PC-3 (cell line): ENCODE measurements at places on chromosomes 2 and 18. TPM values are rescaled to one million over a fixed set of nuclear protein-coding genes. Genes with fewer than 3 reads are reported as not detected.

The UBR3 gene
- total RNA-seq, result 29.3 and 30.9 TPM in 2 replicates

The LYPD6 gene
- total RNA-seq, result 1.9 and 2.4 TPM in 2 replicates

The CIDEA gene
- total RNA-seq, result not detected in 2 replicates

The TXNDC9 gene
- total RNA-seq, result 40.7 and 51.5 TPM in 2 replicates

The SNTG2 gene
- total RNA-seq, result not detected in 2 replicates

The SULT1C4 gene
- not detected in 2 replicates for total RNA-seq

The REG3G gene
- not detected in 2 replicates for total RNA-seq

The CPLX4 gene
- not detected in 2 replicates for total RNA-seq

The ZDBF2 gene
- 1.9 and 4.2 TPM in 2 replicates for total RNA-seq

GRCh38 chr2:234092344-234092743 is 41.8 kb downstream of the SPP2 start:
- no peak overlapping the region for H3K4me3 ChIP-seq
- H3K36me3 ChIP-seq, result no peaks in the 10 kb centered on the region
- peaks cover 17% of the 10 kb centered on the region for H3K4me1 ChIP-seq
- no peak overlapping the region for H3K27ac ChIP-seq
- no peaks in the 10 kb centered on the region for H3K27me3 ChIP-seq
- no peak for DNase-seq

DNA sequence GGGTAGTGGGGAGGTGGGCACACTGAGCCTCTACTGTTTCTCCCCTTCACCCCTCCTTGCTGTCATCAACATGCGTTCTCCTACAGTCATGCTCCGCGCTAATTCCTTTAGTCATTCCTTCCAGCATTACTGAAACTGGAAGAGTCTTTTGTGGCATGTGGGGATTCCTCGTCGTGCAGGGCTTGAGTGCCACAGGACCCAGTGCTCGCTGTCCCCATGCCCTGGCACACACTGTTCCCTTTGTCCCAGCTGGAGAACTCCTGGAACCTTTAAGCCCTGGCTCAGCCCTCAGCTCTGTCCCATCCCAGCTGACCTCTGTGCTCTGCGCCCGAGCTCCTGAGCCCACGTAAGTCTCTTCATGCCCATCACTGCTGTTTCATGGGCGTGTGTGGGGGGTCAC is 42.1 kb downstream of the ODC1 start:
- no peaks in the 10 kb centered on the region for H3K27me3 ChIP-seq
- DNase-seq, result no peak
- peak overlapping the region; percentile 99 for H3K27ac ChIP-seq
- H3K4me3 ChIP-seq, result no peak overlapping the region
- H3K36me3 ChIP-seq, result peaks cover 31% of the 10 kb centered on the region; the same call in 1 of the 2 replicates
- peaks cover 78% of the 10 kb centered on the region for H3K4me1 ChIP-seq

- H3K27ac ChIP-seq, result no peak overlapping the region
- H3K4me3 ChIP-seq, result no peak overlapping the region
- no peak for DNase-seq
- peaks cover 8% of the 10 kb centered on the region; the same call in 1 of the 2 replicates for H3K27me3 ChIP-seq
- no peaks in the 10 kb centered on the region for H3K4me1 ChIP-seq
- H3K36me3 ChIP-seq, result no peaks in the 10 kb centered on the region
Measured at GRCh38 chr2:134019871-134020270, 234.0 kb upstream of the MGAT5 start.

DNA sequence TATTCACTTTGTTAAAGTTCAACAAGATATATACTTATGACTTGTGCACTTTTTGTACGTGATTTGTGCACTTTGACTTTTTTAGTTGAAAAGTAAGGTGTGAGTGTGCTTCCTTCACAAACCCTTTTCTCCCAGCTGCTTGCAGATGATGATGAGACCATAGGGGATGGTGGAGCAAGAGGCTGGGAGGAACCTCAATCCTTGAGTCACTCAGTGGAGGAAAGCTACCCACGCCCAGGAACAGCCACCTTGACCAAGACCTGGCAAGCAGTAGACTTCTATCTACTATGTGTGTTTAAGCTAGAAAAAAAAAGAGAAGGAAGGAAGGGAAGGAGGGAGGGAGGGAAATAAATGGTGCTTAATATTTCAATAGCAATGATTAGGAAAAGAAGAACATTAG is 25.2 kb upstream of the TAF1B start:
- H3K36me3 ChIP-seq, result no peaks in the 10 kb centered on the region
- H3K4me1 ChIP-seq, result peaks cover 27% of the 10 kb centered on the region
- H3K27me3 ChIP-seq, result no peaks in the 10 kb centered on the region
- DNase-seq, result no peak

DNA sequence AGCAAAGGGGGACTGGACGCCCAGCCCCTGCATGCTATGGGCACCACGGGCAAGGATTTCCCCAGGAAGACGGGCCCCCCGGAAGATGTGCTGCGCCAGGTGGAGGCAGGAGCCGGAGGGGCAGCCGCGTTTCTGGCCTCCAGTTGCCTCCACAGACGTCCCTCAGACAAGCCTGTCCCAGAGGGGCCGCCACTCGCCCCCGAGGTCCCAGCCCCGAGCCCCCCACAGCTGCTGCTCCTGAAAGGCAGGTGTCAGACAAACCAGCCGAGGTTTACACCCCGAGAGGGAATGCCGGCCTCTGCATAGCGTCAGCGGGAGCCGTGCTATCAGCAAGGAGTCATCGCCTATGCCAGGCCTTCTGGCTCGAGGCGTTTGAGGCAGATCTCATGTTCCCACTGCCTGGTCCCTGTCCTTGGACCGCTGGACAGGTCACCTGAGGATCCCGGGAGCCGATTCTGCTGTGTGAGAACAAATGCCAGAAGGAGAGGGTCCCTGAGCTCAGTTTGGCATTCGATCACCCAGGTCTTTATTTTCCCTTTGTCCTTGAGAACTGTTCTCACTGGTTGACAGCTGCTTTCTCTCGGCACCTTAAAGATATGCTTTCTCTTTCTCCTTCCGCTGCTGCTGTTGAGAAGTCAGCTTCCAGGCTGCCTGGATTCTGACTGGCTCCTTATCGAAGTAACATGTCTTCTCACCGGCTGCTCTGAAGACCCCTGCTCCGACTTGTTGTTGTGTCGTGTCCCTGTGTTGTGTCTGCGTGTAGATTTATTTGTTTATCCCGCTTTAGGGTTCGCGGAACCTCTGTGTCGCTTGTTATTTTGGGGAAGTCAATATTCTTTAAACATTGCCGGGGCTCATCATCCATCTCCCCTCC is 20.6 kb downstream of the CROCC2 start:
- no peaks in the 10 kb centered on the region for H3K36me3 ChIP-seq
- H3K27ac ChIP-seq, result no peak overlapping the region
- H3K4me3 ChIP-seq, result no peak overlapping the region
- no peaks in the 10 kb centered on the region; the same call in 1 of the 2 replicates for H3K27me3 ChIP-seq
- no peak for DNase-seq

DNA sequence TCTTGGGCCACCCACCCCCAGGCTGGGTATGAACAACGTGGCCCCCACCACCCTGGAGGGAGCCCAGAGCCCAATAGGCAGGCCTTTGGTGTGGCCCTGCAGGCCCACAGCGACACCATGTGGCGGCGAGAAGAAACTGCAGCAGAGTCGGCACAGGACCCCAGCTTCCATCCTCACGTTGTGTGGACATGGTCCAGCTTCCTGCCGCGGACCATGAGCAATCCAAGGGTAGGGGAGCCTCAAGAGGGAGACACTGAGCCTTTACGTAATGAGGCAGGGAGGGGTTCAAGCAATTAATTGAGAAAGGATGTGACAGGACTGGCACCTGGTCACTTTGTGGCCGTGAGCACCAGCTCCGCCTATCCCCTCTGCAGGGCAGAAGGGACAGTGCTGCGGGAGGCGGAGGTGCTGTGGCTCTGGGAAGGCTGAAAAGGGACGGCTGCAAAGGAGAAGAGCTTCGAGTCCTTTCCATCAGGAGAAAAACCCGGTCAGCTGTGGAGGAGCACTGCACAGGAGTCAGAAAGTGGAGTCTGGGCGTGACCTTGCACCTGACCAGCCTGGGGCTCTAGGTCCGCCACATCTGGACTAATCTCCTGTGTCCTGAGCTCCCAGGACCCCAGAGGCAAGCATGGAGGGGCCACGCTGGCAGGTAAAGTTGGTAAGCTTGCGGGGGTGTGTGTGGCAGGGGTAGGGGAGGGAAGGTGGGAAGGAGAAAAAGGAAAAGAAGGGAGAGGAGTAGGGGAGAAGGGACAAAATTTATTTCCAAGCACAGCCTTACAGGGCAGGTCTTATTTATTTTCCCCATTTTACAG is 44.9 kb downstream of the TMEM37 start:
- no peak overlapping the region for H3K27ac ChIP-seq
- H3K27me3 ChIP-seq, result no peaks in the 10 kb centered on the region
- 0 out of 2 replicates have a peak, but pooled peaks cover 4% of the 10 kb centered on the region for H3K4me1 ChIP-seq
- H3K36me3 ChIP-seq, result no peaks in the 10 kb centered on the region

DNA sequence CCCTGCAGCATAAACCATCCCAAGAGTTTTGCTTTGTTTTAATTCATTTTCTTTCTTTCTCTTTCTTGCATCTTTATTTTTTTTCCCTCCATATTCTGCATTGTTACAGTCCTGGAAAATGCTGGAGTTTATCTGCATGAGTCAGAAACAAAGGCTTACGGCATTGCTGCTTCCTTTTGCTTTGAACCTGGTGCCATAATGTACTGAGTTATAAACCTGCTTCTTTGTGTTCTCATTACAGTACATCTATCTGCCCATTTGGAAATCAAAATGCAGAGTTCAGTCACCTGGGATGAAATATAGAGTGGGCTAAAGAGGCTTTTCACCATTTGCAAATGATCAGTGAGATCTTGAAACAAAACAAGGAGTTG is 1009.2 kb upstream of the FANCL start:
- no peaks in the 10 kb centered on the region for H3K4me1 ChIP-seq
- H3K27me3 ChIP-seq, result peaks cover 36% of the 10 kb centered on the region
- H3K27ac ChIP-seq, result no peak overlapping the region
- DNase-seq, result no peak
- no peak overlapping the region for H3K4me3 ChIP-seq

GRCh38 chr2:171081649-171082111 is 79.0 kb downstream of the TLK1 start:
- no peaks in the 10 kb centered on the region; the same call in 1 of the 2 replicates for H3K36me3 ChIP-seq
- no peaks in the 10 kb centered on the region for H3K27me3 ChIP-seq
- H3K4me3 ChIP-seq, result no peak overlapping the region
- H3K27ac ChIP-seq, result no peak overlapping the region

GRCh38 chr2:960061-960736 is 9.6 kb downstream of the SNTG2 start:
- no peaks in the 10 kb centered on the region for H3K36me3 ChIP-seq
- H3K4me1 ChIP-seq, result no peaks in the 10 kb centered on the region
- peaks cover 66% of the 10 kb centered on the region for H3K27me3 ChIP-seq
- no peak overlapping the region for H3K4me3 ChIP-seq
- no peak for DNase-seq

- peaks cover 6% of the 10 kb centered on the region for H3K27me3 ChIP-seq
- no peak for DNase-seq
- no peaks in the 10 kb centered on the region for H3K4me1 ChIP-seq
- H3K36me3 ChIP-seq, result no peaks in the 10 kb centered on the region
- H3K27ac ChIP-seq, result no peak overlapping the region
- H3K4me3 ChIP-seq, result no peak overlapping the region
Measured at GRCh38 chr2:231009236-231009919, 13.5 kb downstream of the SPATA3 start.

- H3K27ac ChIP-seq, result no peak overlapping the region
- H3K27me3 ChIP-seq, result no peaks in the 10 kb centered on the region
- no peak overlapping the region for H3K4me3 ChIP-seq
Measured at GRCh38 chr2:170498619-170499018, 216.5 kb upstream of the SP5 start.

GRCh38 chr2:226623587-226624368 is 175.8 kb downstream of the IRS1 start:
- no peaks in the 10 kb centered on the region for H3K27me3 ChIP-seq
- no peaks in the 10 kb centered on the region for H3K4me1 ChIP-seq
- no peak overlapping the region for H3K27ac ChIP-seq
- no peaks in the 10 kb centered on the region for H3K36me3 ChIP-seq
- no peak for DNase-seq
- no peak overlapping the region for H3K4me3 ChIP-seq

- no peaks in the 10 kb centered on the region; the same call in 1 of the 2 replicates for H3K4me1 ChIP-seq
- no peaks in the 10 kb centered on the region; the same call in 1 of the 2 replicates for H3K36me3 ChIP-seq
- no peak overlapping the region for H3K27ac ChIP-seq
- H3K27me3 ChIP-seq, result no peaks in the 10 kb centered on the region
- no peak overlapping the region for H3K4me3 ChIP-seq
- no peak for DNase-seq
Measured at GRCh38 chr18:67433971-67434370, 82.5 kb downstream of the DSEL start.

GRCh38 chr2:152466980-152467676 is 132.2 kb downstream of the FMNL2 start:
- no peaks in the 10 kb centered on the region for H3K27me3 ChIP-seq
- H3K27ac ChIP-seq, result no peak overlapping the region
- H3K4me1 ChIP-seq, result peaks cover 31% of the 10 kb centered on the region
- DNase-seq, result peak; percentile 51

DNA sequence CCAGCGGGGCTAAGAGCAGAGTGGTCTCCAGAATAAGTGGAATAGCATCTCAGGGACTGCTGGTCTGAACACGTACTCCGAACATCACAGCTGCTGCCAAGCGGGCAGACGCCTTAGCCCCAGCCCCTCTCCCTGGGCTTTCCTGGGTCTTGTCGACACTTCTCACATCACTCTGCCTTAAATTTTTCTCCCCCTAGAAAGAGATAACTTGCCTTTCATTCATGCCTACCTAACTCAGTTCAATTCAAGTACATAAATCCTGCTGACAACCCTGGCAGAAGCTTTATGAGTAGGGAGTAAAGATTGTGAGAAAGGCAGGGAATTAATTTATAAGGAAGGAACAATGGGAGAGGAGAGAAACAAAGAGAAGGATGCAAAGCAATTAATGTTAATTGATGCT is 202.9 kb upstream of the TNP1 start:
- no peak for DNase-seq
- H3K4me1 ChIP-seq, result peaks cover 29% of the 10 kb centered on the region
- H3K4me3 ChIP-seq, result no peak overlapping the region
- H3K27ac ChIP-seq, result no peak overlapping the region
- no peaks in the 10 kb centered on the region for H3K36me3 ChIP-seq
- H3K27me3 ChIP-seq, result no peaks in the 10 kb centered on the region

GRCh38 chr2:193279361-193279760 is 1084.6 kb upstream of the TMEFF2 start:
- no peak for DNase-seq
- no peak overlapping the region for H3K4me3 ChIP-seq
- no peaks in the 10 kb centered on the region for H3K36me3 ChIP-seq
- H3K27ac ChIP-seq, result no peak overlapping the region

DNA sequence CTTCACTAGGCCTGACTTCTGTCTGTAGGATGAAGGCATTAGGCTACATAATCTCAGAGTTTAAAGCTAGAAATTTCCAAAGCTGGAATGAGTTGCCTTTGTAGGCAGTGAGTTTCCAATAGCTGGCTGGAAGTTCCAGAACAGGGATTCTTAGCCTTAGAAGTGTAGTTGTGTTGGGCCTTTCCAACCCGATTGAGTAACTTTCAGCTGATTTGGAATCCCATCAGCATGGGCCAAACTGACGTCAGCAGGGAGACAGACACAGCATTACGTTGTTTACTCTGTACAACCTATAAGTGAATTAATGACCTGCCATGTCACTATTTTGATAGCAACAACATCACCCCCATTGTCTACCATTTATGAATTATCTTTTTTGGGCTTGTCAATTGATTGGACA is 56.9 kb downstream of the SETBP1 start:
- no peak overlapping the region for H3K27ac ChIP-seq
- peaks cover 15% of the 10 kb centered on the region for H3K4me1 ChIP-seq
- no peak for DNase-seq
- no peaks in the 10 kb centered on the region for H3K36me3 ChIP-seq
- no peak overlapping the region for H3K4me3 ChIP-seq

- no peaks in the 10 kb centered on the region for H3K36me3 ChIP-seq
- H3K4me3 ChIP-seq, result no peak overlapping the region
- peaks cover 22% of the 10 kb centered on the region for H3K4me1 ChIP-seq
Measured at GRCh38 chr2:128391679-128392078, 73.0 kb upstream of the HS6ST1 start.
